ENCODE measurements at places on chromosomes 2 and 18.

GRCh38 chr2:162265666-162266459 lies 22.6 kb upstream of the FAP start:
- DNase-seq, result no peak

DNA sequence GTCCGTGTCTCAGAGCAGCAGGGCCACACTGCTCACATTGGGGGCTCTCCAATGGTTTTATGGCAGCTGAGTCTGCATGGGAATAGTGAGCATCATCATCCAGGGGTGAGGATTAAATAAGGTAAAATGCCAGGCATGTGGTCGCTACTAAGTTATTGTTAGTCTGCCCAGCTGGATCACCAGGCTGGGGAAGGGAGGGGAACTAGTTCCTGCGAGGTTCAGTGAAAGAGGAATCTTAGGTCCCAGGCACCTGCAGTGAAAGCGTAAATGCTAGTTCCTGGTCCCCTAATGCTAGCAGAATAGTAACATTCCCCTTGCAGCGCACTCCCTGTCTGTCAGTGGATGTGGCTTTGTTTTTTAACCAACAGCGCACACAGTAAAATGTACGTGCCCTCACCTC lies 60.1 kb downstream of the ARHGEF4 start:
- no peak for DNase-seq

- no peak for DNase-seq
These were observed 138.9 kb downstream of the PTH2R start for GRCh38 chr2:208545403-208546042.

DNA sequence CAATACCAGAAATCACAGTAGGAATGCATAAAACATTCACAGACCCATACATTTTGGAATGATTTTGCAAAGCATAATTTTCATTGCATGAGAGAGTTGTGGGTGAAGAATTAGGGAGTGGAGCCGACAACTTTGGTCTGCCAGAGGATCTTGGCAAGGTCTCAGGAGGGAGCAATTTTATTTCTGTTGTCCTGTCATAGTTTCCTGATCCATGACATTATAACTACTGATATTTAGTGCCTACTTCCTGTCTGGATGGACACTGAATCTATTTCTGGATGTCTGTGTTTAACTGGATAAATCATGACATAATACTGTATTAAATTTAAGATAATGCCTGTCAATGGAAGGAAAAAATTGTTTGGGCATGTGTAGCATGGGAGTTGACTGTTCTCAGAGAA lies 2.4 kb downstream of the ITGA4 start:
- DNase-seq, result no peak

- no peak for DNase-seq
These were observed 5.4 kb downstream of the SEC11C start for GRCh38 chr18:59145055-59145454.

- DNase-seq, result no peak
These were observed 89.3 kb downstream of the PDE11A start for GRCh38 chr2:177983183-177983788.

All from esophagus muscularis mucosa (tissue), 4 donors.